Posterior vena cava (tissue), 2 donors: ENCODE measurements at places on chromosomes 7 and 10. TPM values are rescaled to one million over a fixed set of nuclear protein-coding genes. Genes with fewer than 3 reads are reported as not detected.

Gene MSMB
- total RNA-seq = not detected

- DNase-seq = no peak
These were observed 46.1 kb downstream of the CYTH3 start for GRCh38 chr7:6226194-6226799.

DNA sequence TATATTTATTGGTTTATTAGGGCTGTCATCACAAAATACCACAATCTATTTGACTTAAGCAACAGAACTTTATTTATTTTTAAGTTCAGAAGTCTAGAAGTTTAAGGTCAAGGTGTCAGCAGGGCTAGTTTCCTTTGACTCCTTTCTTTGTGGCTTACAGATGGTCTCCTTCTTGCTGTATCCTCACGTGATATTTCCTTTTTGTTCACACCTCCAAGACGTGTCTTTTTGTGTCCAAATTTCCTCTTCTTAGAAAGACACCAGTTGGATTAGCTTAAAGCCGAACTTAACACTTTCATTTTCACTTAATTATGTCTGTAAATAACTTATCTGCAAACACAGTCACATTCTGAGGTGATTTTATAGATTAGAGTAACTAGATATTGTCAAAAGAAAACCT, 631.4 kb upstream of the POT1 start:
- DNase-seq = no peak

GRCh38 chr7:117667456-117667855, 187.6 kb downstream of the CFTR start:
- DNase-seq = no peak

Gene FAM221A
- total RNA-seq = 2.0 TPM

Gene UTF1
- not detected for total RNA-seq

Gene CLCN1
- 0.05 TPM for total RNA-seq

DNA sequence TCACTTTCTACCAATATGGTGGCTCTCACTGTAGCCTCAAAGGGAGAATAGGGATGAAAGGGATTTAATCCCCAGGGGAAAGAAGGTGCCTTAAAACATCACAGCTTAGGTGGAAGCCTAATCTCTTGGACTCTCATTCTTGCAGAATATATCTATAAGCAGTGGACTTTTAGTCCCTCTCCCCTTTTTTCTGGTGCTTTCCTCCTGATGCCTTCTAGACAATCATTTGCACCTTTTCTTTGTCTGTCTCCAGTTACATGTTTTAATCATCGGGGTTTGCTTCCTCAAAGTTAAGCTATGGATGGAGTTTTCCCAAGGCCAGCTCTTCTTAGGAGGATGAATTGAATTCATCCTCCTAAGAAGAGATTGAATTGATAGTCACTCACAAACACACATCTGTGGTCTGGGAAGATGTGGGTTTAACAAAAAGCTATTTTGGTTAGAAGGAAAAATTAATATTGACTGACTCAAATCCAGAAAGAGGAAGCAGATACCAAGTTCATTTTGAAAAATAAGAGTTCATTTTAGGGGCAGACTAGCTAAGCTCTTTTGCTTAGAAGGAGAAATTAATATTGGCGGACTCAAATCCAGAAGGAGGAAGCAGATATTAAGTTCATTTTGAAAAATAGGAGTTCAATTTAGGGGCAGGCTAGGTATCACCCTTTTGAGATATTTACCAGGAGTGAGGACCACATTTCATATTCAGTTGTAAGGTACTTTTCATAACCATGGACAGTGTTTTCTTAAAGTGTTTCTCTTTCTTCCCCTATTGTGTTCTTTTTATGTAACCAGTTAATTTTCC, 35.2 kb upstream of the PLEKHS1 start:
- no peak for DNase-seq

GRCh38 chr7:42997611-42998010, 65.4 kb downstream of the MRPL32 start:
- no peak for DNase-seq

DNA sequence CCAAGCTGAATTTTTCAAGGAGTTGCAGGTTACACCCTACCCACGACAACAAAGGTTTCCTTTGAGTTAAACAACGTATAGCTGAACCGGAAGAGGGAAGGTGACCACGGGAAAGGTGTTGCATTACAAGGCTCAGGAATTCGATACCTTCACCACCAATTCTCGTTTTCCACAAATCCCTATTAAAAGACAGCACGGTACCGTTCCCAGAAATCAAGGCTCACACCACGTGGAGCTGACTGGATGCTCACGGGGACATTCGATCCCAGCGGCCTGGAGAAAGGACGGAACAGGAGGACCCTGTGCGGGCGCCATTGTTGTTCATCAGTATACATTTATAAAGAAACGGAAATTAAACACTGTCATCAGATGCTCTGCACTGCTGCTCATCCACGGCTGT, 56.4 kb downstream of the CTBP2 start:
- DNase-seq = no peak

Gene CRTAC1
- 22.9 TPM for total RNA-seq

DNA sequence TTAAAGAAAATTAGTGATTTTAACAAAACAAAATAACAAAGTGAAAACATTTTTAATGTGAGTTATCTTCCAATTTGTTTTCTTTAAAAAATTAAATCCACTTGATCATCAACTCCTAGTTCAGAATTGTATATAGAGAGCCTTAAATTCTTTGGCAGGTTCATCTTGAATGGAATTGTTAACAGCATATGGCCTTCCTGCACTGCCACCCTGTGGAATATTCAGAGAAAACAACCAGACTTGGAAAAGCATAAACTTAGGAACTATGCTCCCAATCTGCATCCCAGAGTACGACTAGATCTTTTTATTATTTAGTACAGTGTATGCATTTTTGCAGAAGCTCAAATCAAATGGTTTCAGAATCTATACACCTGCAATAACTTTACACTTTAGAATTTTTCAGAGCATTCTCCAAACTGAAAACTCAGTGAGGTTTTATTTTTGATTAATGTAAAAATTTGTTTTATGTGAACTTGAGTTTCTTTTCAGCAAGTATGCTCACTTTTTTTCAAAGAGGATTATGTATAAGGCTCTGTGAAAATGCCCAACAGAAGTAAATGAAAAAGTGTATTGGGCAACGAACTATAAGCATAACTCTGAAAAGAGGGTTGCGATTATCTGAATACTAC, 44.9 kb upstream of the ANK3 start:
- no peak for DNase-seq

DNA sequence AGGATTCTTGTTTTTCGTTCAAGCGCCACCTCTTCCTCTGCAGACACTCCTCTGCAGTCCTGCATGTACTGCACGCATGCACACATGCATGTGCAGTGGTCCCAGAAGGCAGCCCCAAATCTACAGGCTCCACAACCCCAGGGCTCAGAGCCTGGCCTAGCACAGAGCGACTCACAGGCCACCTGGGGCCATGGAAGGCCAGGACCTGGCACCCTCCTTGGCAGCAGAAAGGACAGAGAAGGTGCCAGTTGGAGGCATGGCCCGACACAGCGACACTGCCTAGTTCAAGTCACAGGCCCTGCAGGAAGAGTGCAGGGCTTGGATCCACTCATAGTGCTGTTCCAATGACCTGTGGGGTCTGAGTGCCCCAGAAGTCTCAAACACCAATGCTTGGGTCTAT, 48.7 kb upstream of the RET start:
- no peak for DNase-seq

GRCh38 chr7:83934118-83934734, 260.4 kb downstream of the SEMA3A start:
- DNase-seq = no peak

- DNase-seq = no peak
These were observed 921.1 kb upstream of the GHITM start for GRCh38 chr10:83218205-83218604.

GRCh38 chr10:48246501-48246900, 28.0 kb downstream of the FRMPD2 start:
- DNase-seq = no peak

DNA sequence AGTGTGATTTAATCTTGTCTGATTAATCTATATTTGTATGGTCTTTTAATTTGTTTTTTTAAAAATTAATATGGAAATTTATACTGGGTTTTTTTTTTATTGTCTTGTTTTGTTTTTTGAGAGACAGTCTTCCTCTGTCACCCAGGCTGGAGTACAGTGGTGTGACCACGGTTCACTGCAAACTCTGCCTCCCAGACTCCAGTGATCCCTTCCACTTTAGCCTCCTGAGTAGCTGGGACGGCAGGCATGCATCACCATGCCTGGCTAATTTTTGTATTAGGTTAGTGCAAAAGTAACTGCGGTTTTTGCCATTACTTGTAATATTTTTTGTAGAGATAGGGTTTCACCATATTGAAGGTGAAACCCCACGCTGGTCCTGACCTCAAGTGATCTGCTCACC, 73.1 kb downstream of the TET1 start:
- DNase-seq = no peak

GRCh38 chr7:33070277-33070676, 7.7 kb upstream of the NT5C3A start:
- no peak for DNase-seq

- no peak for DNase-seq
These were observed 4.3 kb downstream of the CAMK1D start for GRCh38 chr10:12353399-12354242.

DNA sequence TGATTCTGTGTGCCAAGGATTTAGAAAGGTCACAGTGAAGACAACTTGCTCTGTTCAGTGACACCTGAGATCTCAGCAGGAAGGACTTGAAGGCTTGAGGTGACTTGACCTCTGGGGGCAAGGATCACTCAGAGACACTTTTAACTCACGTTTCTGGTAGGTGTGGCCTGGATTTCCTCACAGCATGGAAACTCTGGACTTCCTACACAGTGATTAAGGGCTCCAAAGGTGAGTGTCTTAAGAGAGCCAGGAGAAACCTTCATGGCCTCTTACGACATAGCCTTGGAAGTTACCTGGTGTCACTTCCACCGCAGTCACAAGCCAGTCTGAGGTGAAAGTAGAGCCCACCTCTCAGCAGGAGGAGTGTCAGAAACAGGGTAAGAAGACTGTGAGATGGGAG, 38.1 kb upstream of the ADO start:
- no peak for DNase-seq

- no peak for DNase-seq
These were observed 25.6 kb downstream of the CDK14 start for GRCh38 chr7:90621747-90622140.

DNA sequence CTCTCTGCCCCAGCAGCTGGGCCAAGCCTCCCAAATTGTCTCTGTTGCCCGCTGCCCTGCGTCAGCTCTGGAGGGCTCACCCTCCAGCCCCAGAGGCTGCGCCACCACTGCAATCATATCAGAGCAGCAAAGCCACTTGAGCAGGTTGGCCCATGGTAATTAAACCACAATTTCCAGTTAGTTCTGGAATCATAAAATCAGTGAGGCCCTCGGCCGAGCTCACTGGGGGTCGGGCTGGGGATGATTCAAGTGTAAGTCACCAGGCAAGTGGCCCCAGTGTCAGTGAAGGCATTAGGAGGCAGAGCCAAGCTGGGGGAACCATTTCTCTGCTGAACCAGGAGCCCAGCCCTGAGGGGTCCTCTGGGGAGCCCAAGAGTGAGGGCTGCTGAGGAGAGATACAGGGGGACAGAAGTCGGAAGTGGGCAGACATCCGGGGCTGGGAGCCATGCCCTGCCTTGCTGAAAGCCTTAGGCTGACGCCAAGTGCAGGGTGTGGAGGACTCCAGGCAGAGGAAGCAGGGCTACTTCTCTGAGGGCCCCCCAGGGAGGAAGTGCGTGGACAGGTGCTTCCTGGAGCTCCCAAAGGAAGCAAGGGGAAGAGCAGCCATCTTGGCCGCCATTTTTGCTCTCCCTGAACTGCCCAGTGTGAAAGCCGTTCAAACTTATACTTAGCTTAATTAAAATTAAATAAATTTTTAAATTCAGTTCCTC, 29.5 kb upstream of the SLC29A3 start:
- DNase-seq = no peak

- DNase-seq = no peak
These were observed 16.2 kb downstream of the PFKFB3 start for GRCh38 chr10:6218692-6219493.

- DNase-seq = no peak
These were observed 4.3 kb upstream of the C1GALT1 start for GRCh38 chr7:7178081-7178480.

GRCh38 chr7:4739528-4739992, 35.9 kb upstream of the AP5Z1 start:
- no peak for DNase-seq

Gene PRR15
- 1.1 TPM for total RNA-seq

DNA sequence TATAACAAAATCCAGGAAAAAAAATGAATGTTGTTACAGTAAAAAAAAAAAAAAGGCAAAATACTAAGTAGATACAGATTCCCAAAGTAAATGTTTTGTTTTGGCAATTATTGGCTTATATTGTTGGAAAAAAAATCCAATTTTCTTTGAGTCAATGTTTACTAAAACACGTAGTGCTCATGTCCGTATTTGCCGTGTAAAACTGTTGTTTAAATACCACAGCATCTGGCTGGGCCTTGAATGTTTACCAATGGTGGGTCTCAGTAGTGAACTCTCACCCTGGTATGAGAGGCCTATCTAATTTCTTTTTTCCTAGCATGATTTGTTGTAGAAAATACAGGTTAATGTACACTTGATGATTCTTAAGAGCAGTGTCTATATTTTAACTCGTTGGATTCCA, 41.4 kb upstream of the SLC26A5 start:
- no peak for DNase-seq

- no peak for DNase-seq
These were observed 24.3 kb downstream of the TTYH3 start for GRCh38 chr7:2655870-2656614.

Gene WDFY4
- 13.2 TPM for total RNA-seq

DNA sequence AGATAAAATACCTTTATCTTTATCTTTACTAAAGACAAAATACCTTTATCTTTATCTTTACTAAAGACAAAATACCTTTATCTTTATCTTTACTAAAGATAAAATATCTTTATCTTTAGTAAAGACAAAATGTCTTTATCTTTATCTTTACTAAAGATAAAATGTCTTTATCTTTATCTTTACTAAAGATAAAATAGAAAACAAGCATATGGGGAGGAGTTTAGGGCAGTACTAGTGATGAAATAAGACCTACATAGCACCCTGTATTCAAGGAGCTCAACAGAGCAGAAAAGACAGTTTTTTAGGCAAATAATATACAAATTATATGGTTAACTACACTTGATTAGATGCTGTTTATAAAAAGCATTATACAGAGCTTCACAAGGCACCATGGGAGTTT, 19.3 kb downstream of the ANKRD22 start:
- DNase-seq = no peak
